Stimulated activated CD4-positive, alpha-beta T cell treated with anti-CD3 and anti-CD28 coated beads, Interleukin-4, amount 100 ng/mL, for 48 hours (primary cell): ENCODE measurements at places on chromosomes 16 and 17.
A peak's percentile ranks its signal among the peaks of the same experiment; 100 is the strongest.

- no peak for DNase-seq
Measured at GRCh38 chr17:61393550-61393903, 6.1 kb upstream of the TBX2 start.

DNA sequence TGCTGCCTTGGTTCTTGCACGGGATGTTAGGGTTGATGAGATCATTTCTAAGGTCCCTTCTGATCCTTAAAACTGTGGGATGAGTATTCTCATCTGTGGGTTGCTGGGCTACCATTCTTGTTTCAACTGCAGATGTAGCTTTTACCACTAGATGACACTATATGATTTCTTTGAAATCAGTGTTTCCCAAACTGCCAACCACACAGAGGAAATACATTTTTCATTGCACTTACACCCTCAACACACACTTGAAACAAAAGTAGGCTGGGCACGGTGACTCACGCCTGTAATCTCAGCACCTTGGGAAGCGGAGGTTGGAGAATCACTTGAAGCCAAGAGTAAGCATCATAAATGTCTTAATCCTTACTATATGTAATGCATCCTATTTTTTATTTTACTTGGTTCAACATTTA is 15.3 kb downstream of the LCMT1 start:
- DNase-seq = peak; percentile 28

- no peak for DNase-seq
Measured at GRCh38 chr17:77451894-77452852, 311.4 kb downstream of the SEC14L1 start.

DNA sequence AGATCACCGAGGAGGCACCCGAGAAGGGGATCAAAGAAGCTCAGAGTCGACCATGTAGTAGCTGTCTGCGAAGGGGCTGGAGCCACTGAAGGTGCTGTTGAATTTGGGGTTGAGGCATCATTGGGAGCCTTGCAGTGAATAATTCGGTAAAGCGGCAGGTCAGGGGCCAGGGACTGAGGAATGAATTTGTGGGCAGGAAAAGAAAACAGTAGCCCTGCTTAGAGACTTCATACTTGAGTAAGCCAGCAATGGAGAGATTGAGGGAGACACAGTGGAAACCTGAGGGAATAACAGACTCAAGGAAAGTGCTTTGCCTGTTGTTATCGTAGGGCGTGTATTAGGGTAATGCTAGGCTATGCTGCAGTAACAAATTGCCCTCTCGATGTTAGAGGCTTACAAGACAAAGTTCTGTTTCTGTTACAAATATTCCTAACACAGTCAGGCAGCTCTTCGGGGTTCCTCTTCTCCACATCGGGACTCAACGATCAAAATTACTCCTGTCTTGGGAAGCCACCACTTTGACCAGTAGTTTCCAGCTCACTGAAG is 13.4 kb upstream of the HERPUD1 start:
- no peak for DNase-seq

DNA sequence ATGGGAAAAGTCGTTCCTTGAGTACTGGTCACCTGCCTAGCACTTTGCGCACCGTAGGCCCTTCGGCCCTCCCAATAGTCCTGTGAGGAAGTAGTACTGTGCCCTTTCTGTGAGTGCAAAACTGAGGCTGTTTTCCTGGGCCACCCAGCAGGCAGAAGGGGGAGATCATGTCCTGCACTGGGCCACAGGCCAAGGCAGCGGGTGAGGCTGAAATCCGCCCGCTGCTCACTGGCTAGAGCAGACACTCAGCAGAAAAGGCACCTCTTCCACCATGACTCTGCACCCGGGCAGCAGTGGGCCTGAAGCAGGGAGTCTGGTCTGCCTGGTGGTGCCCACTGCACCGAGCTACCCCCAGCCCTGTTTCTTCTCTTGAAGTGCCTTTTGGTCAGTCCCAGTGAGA is 20.2 kb downstream of the METTL22 start:
- DNase-seq = no peak

GRCh38 chr16:77288222-77288621 is 89.0 kb downstream of the SYCE1L start:
- DNase-seq = no peak
